ENCODE measurements at places on chromosomes 4 and X. TPM values are rescaled to one million over a fixed set of nuclear protein-coding genes. Genes with fewer than 3 reads are reported as not detected.

The GSX2 gene
- polyA plus RNA-seq = not detected

The TCEAL4 gene
- 276 TPM for polyA plus RNA-seq

The XAGE1A gene
- not detected for polyA plus RNA-seq

The ADH7 gene
- polyA plus RNA-seq = 0.02 TPM

GRCh38 chr4:177005674-177006230 is 213.0 kb upstream of the VEGFC start:
- no peak for DNase-seq

DNA sequence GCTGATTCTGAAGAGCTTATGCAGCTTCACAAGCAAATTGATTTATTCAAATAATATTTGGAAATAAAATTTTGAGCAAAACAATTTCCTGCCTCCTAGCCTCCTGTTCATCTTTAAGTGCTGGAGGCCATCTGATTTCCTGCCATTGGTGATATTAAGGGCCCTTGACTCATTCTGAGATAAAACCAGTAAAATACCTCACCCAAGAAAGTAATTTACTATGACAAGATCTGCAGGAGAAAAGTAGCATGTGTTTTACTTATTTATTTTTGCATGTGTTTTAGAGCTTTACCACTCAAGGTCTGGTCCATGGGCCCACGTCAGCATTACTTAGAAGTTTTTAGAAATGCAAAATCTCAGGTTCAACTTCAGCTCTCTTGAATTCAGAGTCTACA is 67.7 kb downstream of the DCLK2 start:
- DNase-seq = no peak

DNA sequence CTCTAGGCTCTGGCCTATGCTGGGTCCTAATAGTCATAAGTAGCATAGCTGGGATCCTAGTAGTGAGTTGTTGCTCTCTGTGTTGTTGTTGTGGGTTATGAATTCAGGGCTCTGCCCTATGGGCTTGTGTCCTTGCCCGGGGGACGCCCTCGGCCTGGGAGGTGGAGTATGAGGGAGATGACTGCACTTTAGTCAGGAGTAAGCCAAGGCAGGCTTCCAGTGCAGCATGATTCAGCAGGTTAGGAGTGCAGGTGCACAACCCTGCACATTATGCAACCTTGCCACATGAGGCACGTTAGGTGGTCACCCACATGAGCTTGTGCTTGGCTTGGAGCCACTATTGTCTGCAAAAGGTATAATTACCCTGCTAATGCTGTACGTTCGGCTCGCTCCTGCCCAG is 58.4 kb upstream of the CCDC149 start:
- no peak for DNase-seq

DNA sequence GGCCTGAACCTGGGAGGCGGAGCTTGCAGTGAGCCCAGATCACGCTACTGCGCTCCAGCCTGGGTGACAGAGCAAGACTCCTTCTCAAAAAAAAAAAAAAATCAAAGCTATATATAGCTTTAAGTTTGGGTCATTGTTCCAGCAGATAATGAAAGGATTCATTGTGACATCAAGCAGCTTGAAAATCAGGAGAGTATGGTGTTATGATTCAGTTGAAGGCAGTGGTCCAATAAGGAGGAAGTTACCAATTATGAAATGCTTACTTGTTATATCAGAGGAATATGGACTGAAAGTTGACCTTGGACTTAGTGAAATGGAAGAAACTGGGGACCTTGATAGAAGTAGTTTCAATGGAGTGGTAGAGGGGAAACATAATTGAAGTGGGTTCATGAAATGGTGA is 140.4 kb upstream of the MAD2L1 start:
- no peak for DNase-seq

- no peak for DNase-seq
These were observed 4.7 kb downstream of the MGARP start for GRCh38 chr4:139275281-139275735.
